ENCODE measurements at places on chromosomes 13 and 19. TPM values are rescaled to one million over a fixed set of nuclear protein-coding genes. Genes with fewer than 3 reads are reported as not detected.

- no peak for DNase-seq
Measured at GRCh38 chr19:38453596-38453995, 20.1 kb downstream of the RYR1 start.

The CGB1 gene
- 15.3 TPM for total RNA-seq

- peak; percentile 61 for DNase-seq
Measured at GRCh38 chr13:44758630-44759383, 182.7 kb upstream of the TSC22D1 start.

DNA sequence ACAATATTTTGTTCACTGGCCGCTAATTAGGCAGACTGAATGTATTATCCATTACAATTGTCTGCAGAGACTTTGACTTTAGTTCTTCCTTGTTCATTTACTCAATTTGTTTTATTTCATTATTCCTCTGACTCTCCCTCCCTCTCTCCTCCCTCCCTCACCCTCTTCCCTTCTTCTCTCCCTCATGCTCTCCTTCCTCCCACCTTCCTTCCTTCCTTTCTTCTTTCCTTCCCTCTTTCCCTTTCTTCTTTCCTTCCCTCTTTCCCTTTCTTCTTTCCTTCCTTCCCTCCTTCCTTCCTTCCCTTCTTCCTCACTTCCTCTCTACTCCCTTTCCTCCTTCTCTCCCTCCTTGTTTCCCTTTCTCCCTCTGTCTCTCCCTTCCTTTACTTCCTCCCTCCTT is 1591.0 kb upstream of the SLC10A2 start:
- no peak for DNase-seq

- no peak for DNase-seq
Measured at GRCh38 chr13:46035066-46035465, 17.5 kb downstream of the ZC3H13 start.

DNA sequence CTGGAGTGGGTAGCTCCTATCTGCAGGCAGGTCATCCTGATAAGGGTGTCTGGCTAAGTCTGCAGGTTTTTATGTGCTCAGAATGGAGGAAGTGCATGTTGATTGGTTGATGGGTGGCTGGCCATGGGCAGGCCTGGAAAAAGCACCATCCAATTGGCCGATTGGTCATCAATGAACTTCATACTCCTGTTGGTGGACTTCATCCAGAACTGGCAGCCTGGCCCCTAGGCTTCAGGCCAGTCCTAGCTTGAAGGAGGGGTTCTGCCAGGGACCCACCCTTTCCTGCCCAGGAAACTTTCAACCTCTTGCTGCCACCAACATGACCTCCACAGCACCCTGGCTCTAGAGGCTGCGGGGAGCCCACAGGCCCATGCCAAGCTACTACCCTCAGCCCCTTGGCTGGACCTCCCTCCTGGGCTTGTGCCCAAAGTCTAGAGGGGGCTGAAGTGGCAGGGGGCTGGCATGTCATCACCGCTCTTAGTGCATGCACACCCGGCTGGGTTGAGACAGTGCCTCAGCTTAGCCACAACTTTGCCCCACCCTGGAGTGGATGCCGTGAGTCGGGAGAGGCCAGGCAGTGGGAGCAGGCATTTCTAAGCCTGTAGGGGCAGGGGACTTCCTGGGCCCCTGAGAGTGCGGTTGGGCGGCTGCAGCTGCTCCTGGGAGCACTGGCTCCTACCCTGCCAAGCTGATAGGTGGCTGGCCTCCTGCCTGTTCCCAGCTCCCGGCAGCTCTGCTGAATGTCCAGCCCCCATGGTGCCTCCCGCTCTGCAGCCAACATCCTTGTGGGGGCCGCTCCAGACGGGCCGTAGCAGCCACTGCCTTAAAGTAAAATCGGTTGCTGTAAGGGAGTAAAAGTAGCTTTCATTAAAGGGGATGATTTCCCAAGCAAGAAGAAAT is 13.2 kb downstream of the DNAJC15 start:
- DNase-seq = no peak

DNA sequence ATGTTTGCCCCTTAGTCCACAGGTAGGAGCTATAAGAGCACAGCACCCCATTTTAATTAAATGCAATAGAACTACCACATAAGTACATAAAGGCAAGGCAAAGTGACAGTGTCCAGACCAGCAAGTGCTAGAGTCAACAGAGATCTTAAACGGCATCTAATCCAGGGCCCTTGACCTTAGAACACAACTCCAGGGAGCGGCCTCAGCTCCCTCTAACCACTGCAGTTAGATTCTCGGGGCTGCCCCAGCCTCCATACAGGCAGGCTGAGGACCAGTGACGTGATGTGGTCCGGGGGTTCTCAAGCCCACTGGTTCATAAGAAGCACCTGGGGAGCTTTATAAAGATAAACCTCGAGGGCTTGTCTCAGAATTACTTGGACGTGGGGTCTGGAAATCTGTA is 10.0 kb upstream of the ATP12A start:
- no peak for DNase-seq

The LGI4 gene
- not detected for total RNA-seq

GRCh38 chr13:97068151-97068550 is 73.9 kb upstream of the OXGR1 start:
- no peak for DNase-seq

The KIR2DL3 gene
- not detected for total RNA-seq

GRCh38 chr19:12884926-12885748 is 1.9 kb downstream of the KLF1 start:
- DNase-seq = no peak

GRCh38 chr13:97124915-97125809 is 97.0 kb upstream of the MBNL2 start:
- peak; percentile 56 for DNase-seq

The APC2 gene
- not detected for total RNA-seq

The NXNL1 gene
- total RNA-seq = not detected

The CCL25 gene
- total RNA-seq = not detected

DNA sequence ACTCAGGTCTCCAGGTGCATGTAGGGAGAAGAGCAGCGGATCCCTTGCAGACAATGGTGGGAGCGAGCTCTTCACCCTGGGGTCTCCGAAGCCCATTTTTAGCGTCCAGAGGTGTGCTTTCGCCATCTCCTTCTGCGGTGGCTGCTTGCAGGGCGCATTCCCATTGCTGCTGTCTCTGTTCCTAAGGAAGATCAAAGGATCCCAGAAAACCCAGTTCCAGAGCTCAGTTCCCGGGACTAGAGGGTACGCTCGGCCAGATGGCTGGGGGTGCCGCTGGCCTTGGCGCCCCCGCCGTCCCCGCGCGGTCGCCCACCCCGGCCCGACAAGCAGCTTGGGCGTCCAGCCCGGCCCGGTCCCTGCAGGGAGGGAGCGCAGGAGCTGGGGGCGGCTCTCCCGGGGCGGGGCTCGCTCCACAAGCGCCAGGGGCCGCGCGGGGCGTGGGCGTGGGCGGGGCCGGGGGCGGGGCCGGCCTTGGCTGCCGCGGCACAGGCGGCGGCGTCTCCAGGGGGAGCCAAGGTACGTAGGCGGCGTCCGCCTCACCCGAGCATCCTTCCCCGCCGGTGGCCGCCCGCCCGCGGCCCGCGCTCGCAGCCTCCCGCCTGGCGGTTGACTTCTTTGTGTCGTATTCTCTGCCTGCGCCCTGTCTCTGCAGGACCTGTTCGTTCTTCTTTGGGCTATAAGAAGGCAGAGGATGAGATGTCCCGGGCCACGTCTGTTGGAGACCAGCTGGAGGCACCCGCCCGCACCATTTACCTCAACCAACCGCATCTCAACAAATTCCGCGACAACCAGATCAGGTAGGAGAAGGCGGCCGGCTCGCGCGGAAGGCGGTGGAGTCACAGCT is 96.8 kb downstream of the ATP8A2 start:
- no peak for DNase-seq

The GRIN2D gene
- 0.63 TPM for total RNA-seq

Measured in kidney epithelial cell (primary cell).